Fibroblast of lung (primary cell): ENCODE measurements at places on chromosomes 4 and X. TPM values are rescaled to one million over a fixed set of nuclear protein-coding genes. Genes with fewer than 3 reads are reported as not detected.

GRCh38 chr4:10168151-10168550 lies 51.6 kb upstream of the WDR1 start:
- no peaks in the 10 kb centered on the region for H3K4me1 ChIP-seq
- DNase-seq = no peak
- H3K27ac ChIP-seq = no peak overlapping the region

DNA sequence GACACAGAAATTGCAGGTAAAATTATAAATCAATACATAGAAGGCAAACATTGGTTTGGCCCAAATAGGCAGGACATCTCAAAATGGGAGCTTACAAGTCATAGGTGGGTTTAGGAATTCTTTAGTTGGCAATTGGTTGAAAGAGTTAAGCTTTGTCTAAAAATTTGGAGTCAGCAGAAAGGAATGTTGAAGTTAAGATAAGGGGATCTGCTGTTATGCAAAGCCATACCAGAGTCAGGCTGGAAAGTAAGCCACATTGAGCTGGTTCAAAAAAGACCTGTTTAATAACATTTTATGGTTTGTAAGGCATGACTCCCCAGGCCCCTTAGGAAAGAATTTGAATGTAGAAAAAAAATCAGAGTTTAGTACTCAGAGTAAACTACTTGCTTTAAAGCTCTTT lies 92.6 kb downstream of the IL13RA2 start:
- H3K4me1 ChIP-seq = no peaks in the 10 kb centered on the region
- no peak overlapping the region for H3K4me3 ChIP-seq
- no peak overlapping the region for H3K27ac ChIP-seq

DNA sequence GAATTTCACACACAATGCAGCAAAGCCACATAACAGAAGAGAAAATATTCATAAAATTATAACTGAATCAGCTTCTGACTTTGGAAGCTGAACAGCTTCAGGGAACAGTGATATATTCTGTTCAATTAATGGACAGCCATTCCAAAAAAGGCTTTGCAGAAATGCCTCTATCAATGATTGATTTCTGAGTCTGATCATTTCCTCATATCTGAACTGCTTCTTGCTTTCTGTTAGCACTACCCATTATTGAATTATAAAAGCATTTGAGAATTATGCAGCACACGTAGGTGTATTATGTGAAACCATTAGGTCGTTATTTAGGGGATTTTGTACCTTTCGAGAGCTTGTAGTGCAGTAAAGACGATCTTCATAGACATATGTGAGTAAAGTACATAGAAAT lies 159.6 kb downstream of the STIM2 start:
- H3K36me3 ChIP-seq = peaks cover 2% of the 10 kb centered on the region
- H3K27me3 ChIP-seq = no peaks in the 10 kb centered on the region
- no peaks in the 10 kb centered on the region for H3K4me1 ChIP-seq
- no peak for DNase-seq
- no peak overlapping the region for H3K27ac ChIP-seq

The VEGFD gene
- total RNA-seq = 2.0 and 2.1 TPM in 2 replicates

The ADH1A gene
- total RNA-seq = 0.17 TPM in 1 of 2 replicates, not detected in the other

The FGF2 gene
- 57.8 and 98.3 TPM in 2 replicates for total RNA-seq

The NHS gene
- total RNA-seq = 2.1 and 3.8 TPM in 2 replicates

DNA sequence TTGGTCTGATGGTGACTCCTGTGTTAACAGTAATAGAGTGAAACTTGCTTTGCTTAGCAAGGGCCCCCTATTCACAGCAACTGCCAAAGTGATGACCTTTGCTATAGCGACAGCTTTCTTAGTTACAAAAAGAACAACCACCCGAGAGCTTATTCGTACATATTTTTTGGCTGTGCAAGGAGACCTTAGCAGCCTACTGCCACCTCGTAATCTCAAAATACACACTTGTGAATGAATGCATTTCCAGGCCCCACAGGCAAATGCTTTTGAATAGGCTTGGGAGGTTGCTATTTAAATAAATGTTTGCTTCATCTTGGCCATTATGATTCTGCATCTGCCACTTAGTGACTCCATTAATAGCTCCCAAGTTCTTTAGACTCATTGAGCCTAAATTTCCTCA lies 47.4 kb downstream of the CCDC149 start:
- H3K4me1 ChIP-seq = no peaks in the 10 kb centered on the region
- no peak overlapping the region for H3K4me3 ChIP-seq
- no peak for DNase-seq
- H3K27ac ChIP-seq = no peak overlapping the region
- H3K36me3 ChIP-seq = no peaks in the 10 kb centered on the region

DNA sequence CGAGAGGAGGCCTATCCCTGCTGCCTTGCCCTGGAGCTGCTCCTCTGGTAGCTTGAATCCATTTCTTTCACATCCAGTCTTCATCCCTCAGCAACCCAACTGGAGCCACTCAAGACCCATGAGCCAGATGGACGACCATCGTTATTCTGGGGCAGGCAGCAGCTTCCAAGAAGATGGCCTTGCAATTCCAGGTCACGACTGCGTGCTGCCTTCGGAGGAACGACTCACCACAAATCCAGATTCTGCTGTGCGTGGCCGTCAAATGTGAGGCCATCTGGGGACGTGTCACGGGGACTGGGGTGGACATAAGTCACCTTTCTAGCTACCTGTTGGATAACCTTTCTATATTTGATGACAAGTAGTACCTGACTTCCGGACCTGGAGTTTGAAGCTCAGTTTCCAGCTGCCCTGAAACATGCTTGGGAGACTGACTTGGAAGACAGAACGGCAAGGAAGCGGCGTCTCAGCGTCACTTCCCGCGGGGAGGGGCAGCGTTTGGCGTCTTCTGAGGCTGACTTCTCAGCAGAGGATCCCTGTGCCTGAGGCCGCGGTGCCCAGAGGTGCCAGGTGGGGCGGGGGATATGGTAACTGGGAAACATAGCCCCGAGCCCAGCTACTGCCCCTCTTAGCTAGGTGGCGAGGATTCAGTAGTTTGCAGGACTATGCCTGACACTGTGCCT lies 11.7 kb upstream of the TMEM271 start:
- H3K4me1 ChIP-seq = no peaks in the 10 kb centered on the region
- no peak for DNase-seq
- no peak overlapping the region for H3K27ac ChIP-seq
- H3K4me3 ChIP-seq = no peak overlapping the region
- no peaks in the 10 kb centered on the region for H3K27me3 ChIP-seq

The SPANXD gene
- total RNA-seq = not detected in 2 replicates

DNA sequence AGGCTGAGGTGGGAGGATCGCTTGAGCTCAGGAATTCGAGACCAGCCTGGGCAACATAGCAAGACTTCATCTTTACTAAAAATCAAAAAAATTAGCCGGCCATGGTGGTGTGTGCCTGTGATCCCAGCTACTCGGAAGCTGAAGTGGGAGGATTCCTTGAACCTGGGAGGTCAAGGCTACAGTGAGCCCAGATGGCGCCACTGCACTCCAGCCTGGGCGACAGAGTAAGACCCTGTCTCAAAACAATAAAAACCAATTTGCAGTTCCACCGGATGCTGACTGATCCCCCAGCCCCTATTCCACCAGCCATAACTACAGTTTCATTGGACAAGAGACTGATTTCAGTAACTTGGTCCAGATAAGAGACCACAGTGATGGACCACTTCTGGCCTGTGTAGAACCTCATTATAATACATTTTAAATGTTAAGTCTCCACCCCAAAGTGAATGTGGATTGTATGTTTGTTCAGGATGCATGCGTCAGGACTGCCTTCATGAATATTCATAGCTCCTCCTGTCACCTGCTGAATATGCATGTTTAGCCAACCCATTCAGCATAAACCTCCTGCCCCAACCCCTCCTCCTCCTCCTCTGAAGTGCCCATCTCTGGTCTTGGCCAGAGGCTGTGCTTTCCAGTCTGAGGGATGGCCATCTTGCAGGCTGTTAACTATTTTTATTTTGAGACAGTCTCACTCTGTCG lies 2.3 kb upstream of the SLBP start:
- no peak for DNase-seq
- no peaks in the 10 kb centered on the region for H3K27me3 ChIP-seq
- no peak overlapping the region for H3K27ac ChIP-seq
- H3K4me1 ChIP-seq = peaks cover 3% of the 10 kb centered on the region

The SLC6A14 gene
- not detected in 2 replicates for total RNA-seq

GRCh38 chr4:108751321-108751720 lies 11.5 kb downstream of the ETNPPL start:
- no peaks in the 10 kb centered on the region for H3K36me3 ChIP-seq
- no peaks in the 10 kb centered on the region for H3K4me1 ChIP-seq
- no peaks in the 10 kb centered on the region for H3K27me3 ChIP-seq
- H3K27ac ChIP-seq = no peak overlapping the region

DNA sequence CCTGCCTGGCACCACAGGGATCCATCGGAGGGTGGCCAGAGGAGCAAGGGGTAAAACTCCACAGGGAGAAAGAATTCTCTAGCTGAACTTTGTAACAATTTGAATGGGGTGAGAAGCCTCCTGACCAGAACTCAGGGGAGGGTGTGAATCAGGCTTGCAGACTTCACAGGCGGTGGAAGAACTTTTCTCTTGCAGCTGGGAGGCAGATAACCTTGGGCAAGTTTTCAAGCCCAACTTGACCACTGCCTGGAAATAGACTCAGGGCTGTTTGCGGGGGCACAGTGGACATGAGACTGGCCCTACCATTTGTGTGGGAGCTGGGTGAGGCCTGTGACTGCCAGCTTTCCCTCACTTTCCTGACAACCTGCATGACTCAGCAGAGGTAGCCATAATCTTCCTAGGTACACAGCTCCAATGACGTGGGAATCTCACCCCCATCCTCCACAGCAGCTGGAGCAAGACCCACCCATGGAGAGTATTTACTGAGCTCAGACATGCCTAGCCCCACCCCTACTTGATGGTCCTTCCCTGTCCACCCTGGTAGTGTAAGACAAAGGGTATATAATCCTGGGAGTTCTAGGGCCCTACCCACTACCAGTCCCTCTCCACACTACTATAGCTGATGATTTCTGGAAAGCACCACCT lies 210.0 kb upstream of the AGTR2 start:
- no peaks in the 10 kb centered on the region for H3K4me1 ChIP-seq
- no peak for DNase-seq
- no peak overlapping the region for H3K4me3 ChIP-seq
- H3K36me3 ChIP-seq = no peaks in the 10 kb centered on the region
- H3K27ac ChIP-seq = no peak overlapping the region

GRCh38 chr4:38273407-38273806 lies 313.2 kb downstream of the PTTG2 start:
- H3K27ac ChIP-seq = no peak overlapping the region
- no peak overlapping the region for H3K4me3 ChIP-seq
- no peaks in the 10 kb centered on the region for H3K36me3 ChIP-seq
- H3K27me3 ChIP-seq = no peaks in the 10 kb centered on the region
- no peak for DNase-seq

The EVC2 gene
- 15.9 and 16.5 TPM in 2 replicates for total RNA-seq

DNA sequence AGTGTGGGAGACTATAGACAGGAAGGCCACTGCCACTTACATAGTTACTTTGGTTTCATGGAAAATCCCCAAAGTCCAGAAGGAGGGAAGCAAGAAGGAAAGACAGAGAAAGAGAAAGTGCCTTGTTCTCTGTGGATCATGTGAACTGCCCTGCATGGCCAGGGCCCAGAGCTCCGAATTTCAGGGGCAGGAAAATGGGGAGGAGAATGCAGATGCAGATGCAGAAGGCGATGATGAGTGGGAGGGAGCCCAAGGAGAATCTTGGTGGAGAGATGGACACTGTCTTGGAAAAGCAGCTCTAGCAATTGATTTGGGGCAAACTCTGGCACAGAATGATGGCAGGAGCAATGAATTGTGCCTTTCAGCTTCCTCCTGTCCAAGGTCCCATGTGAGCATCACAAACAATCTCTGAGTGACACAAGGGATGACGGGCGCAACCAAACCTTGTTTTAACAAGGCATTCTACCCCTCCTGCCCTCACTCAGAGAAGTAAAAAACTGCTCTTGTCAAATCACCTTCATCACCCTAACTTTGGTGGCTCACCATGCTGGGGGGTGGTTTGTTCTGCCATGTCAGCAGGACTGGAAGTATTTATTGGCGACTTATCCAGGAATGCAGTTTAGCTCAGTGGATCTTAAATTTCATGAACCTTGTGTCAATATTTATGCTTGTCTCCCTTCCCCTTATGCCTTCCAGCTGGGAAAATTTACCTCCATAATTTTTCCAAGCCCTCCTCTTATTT lies 53.5 kb downstream of the TSC22D3 start:
- no peak overlapping the region for H3K4me3 ChIP-seq
- DNase-seq = no peak
- H3K27ac ChIP-seq = no peak overlapping the region
- no peaks in the 10 kb centered on the region for H3K36me3 ChIP-seq

The ANTXR2 gene
- 107 and 135 TPM in 2 replicates for total RNA-seq

The OPN1MW2 gene
- total RNA-seq = not detected in 2 replicates

DNA sequence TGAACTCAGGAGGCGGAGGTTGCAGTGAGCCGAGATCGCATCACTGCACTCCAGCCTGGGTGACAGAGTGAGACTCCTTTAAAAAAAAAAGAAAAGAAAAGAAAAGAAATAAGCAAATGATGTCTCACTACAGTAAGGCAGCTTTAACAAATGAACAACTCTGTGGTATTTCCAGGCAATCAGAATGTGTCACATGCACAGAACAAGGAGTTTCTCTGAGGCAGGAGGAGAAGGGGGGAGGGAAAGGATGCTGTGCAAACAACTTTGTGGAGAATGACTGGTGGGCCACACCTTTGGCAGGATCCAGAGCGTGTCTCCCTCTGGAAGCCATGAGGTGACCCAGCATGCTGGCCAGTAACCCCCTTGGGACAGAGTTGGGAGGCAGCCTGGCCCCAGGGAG lies 57.6 kb downstream of the RAI2 start:
- H3K27ac ChIP-seq = no peak overlapping the region
- no peaks in the 10 kb centered on the region for H3K4me1 ChIP-seq
- DNase-seq = no peak
- no peaks in the 10 kb centered on the region for H3K27me3 ChIP-seq

The RPA4 gene
- 0.77 and 1.2 TPM in 2 replicates for total RNA-seq

GRCh38 chr4:1809754-1810502 lies 16.8 kb downstream of the FGFR3 start:
- peaks cover 8% of the 10 kb centered on the region for H3K36me3 ChIP-seq
- peak; percentile 27 for DNase-seq
- H3K27me3 ChIP-seq = no peaks in the 10 kb centered on the region
- H3K27ac ChIP-seq = no peak overlapping the region
- no peak overlapping the region for H3K4me3 ChIP-seq

DNA sequence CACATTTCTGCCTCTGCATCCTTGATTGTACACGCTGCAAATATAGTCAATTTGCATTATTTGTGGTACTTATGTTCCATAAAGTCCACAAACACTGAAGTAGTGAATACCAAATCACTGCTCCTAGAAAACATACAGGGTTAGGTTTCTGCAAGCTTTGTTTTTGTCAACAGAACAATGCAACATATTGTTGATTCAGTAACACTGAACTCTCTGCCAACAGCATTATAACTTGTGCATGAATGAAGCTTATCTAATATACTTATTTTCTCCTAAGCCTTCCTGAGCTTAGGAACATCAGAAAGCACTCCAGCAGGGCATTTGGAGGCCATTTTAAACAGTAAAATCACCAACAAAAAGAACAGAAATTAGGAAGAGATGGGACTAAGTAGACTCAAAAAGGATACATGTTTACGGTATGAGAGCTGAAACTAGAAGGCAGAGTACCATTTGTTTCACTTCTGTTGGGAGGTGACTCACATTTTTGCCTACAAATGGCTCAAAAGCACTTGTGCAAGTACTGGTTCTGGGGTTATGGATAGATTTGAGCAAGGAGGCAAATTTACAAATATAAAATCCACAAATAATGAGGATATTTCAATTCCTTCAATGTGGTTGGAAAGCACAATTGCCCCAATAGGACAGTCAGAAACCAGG lies 14.1 kb downstream of the COX18 start:
- no peaks in the 10 kb centered on the region for H3K4me1 ChIP-seq
- peaks cover 3% of the 10 kb centered on the region for H3K36me3 ChIP-seq
- no peak for DNase-seq
- H3K27ac ChIP-seq = no peak overlapping the region
